ENCODE measurements at places on chromosomes 6 and 20.

- DNase-seq = no peak
Measured at GRCh38 chr6:82196161-82196560, 51.4 kb downstream of the IBTK start.

DNA sequence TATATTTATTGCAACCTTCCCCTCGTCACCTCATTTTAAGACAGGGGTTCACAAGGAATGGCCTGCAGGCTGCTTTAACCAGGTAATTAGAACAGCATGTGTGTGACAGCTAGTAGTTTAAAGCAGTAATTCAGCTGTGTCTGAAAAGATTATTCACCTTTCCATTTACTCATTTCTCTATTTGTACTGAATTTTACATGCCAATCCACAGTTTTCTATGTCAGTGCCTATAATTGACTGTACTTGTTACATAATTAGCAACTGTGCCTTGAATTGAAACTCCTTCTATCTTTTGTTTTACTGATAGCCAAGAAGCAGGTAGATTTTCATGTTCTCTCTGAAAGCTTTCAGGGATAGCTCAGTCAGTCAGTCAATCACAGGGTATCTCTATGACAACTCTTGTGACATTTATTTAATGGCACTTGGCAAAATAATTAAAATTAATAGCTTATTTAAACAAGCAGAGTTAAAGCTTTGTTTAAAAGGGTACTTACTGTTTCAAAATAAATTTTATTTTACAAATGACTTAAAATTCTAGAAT lies 214.0 kb downstream of the ZFAND3 start:
- peak; percentile 17 for DNase-seq

- no peak for DNase-seq
Measured at GRCh38 chr20:58606184-58606583, 44.9 kb upstream of the STX16 start.

GRCh38 chr6:119829006-119829405 lies 479.4 kb upstream of the MAN1A1 start:
- DNase-seq = no peak

DNA sequence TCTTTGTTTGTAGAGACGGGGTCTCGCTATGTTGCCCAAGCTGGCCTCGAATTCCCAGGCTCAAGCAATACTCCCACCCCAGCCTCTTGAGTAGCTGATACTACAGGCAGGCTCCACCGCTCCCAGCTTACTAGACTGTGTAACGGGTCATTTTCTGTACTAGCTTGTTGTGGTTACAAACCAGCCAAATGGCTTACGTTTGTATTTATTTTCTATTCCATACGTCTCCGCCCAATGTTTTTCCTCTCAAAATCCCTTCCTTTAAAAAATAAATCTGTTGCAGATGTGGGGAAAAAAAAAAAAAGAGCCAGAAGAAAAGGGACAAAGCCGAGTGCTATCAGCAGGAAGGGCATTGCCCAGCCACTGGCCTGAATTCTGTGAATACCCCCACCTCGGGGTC lies 41.6 kb downstream of the PRND start:
- no peak for DNase-seq

- DNase-seq = peak; percentile 57
Measured at GRCh38 chr6:113414511-113414910, 442.6 kb upstream of the MARCKS start.

- DNase-seq = no peak
Measured at GRCh38 chr6:156820089-156820798, 43.1 kb downstream of the ARID1B start.

DNA sequence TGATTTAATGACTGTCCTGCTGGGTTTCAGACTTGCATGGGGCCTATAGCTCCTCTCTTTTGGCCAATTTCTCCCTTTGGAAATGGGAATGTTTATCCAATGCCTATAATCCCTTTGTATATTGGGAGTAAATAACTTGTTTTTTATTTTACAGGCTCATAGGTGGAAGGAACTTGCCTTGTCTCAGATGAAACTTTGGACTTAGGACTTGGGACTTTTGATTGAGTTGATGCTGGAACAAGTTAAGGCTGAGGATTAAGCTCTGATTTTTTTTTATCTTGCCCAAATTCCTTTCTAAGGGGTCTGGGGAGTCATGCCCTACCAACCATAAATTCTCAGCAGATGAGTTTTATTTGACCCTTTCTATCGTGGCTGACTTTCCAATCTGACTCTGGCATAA lies 23.5 kb downstream of the WDR27 start:
- DNase-seq = no peak

DNA sequence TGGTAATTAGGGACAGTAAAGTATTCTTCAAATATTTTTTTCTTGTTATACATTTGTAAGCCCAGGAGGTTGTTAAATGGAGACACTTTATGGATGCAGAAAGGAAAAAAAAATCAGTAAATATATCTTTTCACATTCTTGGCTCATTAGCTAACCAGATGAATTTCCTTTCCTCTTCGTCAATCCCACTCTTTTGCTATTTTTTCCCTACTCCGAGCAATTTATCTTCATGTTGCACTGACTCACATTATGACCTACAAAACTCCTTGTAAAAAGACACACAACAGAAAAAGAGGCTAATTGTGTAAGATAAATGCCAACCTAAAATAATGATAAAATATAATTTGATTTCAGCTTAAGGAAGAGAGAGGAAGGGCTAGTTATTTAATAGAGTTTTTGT lies 472.9 kb upstream of the ZNF337 start:
- no peak for DNase-seq
